ENCODE measurements at places on chromosomes 1 and 21.

DNA sequence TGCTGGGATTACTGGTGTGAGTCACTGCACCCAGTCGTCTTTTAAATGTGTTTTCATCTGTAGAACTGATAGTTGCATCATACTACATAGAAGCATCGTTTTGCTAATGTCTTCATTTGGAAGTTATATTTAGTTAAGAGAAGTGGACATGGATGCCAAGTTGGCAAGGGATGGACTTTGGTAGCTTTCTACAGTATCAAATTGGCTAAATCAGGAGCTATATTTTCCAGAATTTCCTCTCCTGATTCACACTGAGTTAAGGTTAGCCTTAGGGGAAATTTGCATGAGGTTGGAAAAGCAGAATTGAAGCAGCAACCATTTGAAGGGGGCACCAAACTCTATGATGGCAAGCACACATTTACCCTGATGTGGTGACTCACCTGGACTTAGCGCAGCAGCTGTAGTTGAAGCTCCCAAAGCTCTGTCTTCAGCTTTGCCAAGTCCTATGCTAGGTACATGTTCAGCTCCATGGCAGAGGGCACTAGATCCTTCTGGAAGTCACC lies 43.9 kb downstream of the DUSP10 start:
- no peak for DNase-seq

DNA sequence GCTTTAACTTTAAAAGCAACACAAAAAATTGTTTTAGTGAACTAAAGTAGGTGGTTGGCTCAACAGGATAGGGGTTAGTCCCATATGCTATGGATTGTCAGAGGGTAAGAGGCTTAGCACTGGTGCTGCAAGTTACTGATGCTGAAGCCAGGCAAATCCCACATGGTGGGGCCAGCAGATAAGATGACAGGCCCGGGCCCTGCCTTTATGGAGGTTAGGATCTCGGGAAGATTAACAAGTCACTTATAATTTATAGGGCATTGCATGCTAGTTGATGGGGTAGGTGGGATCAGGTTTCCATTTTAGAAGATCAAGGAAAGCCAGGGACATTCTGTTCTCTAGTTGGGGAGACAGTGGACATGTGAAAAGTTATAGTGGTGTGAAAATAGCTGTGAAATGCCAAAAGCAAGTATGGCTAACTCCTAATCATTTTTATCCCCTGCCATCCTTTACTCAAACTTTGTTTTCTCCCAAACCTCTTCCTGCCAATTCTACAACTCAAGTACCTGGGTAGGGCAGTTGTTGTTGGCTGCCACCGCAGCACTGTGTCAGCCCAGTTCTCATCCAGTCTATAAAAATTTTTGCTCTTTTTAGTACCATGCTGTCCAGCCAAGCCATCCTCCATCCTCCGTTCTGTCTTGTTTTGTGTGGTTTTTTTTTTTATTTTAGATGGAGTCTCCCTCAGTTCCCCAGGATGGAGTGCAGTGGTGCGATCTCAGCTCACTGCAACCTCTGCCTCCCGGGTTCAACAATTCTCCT lies 10.3 kb downstream of the CHAF1B start:
- DNase-seq = no peak

DNA sequence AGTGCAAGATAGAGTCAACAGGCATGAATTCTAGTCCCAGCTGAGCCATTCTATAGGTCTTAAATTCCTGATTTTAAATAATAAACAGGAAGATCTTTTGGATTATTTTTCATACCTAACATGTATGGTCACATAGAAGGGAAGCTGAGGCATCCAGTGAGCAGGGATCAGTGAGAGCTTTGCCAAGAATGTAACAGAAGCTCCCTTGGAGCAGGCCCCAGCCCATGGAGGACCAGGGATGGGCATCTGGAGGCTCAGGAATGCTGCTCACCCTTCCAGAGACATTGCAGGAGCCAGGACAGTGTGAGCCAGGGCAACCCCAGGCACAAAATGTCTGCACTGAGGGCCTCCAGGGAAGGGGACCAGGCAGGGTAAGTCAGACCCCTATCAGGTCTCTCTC lies 54.4 kb upstream of the KCND3 start:
- no peak for DNase-seq

DNA sequence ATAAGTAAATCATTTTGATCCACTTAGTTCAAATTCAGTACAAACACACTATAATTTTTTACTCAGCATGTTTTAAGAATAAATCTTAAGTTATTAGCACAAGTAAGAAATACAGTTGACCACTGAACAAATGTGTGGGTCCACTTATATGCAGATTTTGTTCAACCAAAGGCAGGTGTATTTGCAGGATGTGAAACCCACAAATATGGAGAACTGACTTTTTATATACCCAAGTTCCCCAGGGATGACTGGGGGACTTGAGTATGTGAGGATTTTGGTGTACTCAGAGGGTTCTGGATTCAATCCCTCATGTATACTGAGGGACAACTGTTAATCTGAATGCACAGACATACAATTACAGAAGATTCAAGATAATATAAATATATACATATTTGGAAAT lies 25.7 kb upstream of the ERICH3 start:
- no peak for DNase-seq

DNA sequence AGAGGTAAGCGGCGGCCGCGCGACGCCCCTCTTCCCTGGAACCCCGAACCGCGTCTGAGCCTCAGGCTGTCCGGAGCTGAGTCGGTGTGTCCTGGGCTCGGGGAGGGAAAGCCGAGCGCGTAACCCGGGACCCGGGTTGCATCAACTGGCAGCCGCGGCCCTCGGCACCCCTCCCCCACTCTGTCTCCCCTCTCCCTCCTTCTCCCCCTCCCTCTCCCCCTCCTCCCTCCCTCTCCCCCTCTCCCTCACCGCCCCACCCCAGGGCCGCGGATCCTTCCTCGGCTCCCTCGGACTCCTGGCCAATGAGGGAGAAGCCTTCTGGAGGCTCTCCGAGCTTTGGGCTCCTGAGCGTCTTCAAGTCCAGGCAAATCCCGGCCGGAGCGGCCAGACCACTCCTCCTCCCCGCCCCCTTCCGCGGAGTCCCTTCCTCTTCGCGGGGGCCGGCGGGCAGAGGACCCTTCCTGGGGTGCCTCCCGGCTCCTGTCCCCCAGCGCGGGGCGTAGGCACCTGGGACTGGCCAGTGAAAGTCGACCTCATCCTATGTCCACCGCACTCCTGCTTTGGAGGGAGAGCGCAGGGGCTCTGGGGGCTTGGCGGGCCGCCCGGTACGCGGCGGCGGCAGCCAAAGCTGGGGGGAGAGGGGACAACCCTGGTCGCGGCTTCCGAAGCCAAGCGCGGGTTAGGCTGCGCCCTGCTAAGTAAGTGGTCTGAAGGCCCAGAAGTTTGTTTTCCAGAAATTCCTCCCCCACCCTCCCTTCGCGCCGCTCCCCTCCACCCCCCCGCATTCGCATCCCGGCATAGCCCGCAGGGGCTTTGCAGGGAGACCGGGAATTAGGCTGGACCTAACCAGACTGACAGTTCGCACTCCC lies 850 bp downstream of the SESN2 start:
- DNase-seq = no peak

GRCh38 chr1:199875337-199875736 lies 152.2 kb upstream of the NR5A2 start:
- no peak for DNase-seq

DNA sequence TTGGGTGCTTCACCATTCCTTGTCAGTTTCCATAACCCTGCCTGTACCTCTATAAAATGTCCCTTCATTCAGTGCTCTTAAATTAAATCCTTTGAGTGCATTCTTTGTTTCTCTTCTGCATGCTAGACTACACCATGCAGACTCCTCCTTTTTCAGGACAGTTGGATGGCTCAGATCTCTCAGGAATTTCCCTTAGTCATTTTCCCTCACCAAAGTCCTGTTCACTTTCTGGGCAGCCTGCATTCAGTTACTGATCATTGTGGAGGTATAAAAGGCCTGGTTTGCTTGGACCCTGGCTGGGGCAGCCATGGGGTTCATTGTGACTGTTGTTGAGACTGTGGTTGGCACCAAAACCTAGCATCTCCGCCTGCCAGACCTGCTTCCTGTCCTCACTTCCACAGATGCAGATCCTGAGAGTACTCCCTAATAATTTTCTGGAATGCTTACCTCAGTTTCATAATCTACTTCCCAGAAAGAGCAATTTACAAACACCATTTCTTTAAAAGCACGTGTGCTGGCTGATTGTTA lies 88.4 kb downstream of the PDE4B start:
- DNase-seq = no peak

GRCh38 chr1:37267111-37267835 lies 207.1 kb upstream of the ZC3H12A start:
- DNase-seq = no peak

DNA sequence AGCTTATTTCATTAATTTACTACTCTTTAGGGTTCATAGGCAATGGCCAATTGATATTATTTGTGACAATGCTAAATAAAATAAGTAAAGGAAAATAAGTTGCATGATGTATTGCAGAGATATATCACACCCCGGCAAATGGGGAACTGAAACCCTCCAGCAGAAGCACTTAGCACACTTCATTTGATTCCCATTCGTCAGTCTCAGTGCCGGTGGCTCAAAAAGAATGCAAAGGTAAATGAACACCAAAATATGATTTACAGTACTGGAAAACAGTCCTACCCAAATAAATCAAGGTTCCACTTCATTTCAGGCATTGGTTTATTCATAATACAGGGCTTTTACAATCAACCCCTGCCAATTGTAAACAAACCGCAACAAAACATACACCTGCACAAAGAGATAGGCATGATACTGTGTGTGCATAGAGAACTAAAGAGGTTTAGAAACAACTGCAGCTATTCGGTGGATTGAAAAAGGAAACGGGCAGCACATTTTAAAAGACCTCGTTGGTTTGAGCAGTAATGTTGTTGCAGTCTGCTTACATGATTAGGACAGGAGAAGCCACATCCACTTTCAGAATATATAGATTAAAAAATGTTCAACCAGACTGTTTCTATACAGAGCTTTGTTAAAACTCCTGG lies 1019.2 kb downstream of the TTLL7 start:
- DNase-seq = peak; percentile 81

- DNase-seq = no peak
These were observed 56.4 kb downstream of the EDN2 start for GRCh38 chr1:41427916-41428737.

- no peak for DNase-seq
These were observed 95.9 kb downstream of the GLUL start for GRCh38 chr1:182295697-182296096.

DNA sequence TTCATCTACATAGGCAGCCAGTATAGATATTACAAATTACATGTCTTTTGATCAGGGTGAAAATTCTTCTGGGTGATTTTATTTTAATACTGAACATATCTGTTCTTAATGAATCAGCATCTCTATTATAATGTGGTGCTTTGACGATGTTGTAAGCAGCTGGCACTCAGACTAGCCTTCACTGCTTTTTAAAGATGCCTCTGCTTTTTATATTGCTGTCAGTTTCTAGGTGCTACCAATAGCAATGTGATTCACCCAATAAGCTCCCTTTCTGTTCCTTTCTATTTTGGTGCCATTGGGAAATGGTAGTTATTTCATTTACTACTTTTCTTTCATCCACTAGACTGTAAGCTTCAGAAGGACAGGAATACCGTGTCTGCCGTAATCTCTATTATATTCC lies 11.1 kb upstream of the ANGPTL1 start:
- no peak for DNase-seq

GRCh38 chr1:68930101-68930500 lies 433.2 kb upstream of the DEPDC1 start:
- DNase-seq = no peak

DNA sequence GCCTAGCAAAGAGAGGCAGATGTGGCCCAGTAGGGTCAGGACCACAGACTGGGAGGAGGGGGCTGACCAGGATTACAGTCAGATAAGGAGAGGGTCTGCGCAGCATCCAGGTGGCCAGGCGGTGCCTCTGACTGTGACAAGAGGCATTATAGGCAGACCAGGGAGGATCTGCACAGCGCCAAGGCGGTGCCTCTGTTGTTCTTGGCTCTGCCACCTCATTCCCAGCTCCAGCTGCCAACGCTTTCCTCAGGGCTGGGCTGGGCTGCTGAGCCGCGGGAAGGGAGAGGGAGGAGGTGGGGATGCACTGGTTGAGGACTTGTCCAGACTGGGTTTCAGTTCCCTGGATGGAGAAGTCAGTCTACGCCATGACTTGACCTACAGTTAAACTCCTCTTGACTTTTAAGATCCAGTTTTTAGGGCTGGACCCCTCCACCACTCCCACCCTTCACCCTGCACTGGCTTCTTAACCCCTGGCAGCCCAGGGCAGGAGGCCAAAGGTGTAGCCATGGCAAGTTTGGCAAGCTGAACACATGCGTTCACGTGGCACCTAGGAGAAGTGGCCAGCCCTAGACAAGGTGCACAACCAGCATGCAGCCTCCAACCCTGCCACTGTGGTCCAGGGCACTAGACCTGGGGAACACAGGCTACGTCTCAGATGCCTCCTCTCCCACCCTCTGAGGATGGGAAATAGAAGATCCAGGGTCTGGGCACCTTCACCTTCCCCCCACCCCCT lies 4.5 kb upstream of the CRABP2 start:
- peak; percentile 58 for DNase-seq

- DNase-seq = no peak
These were observed 412.4 kb upstream of the CAMK1G start for GRCh38 chr1:209171151-209171550.

DNA sequence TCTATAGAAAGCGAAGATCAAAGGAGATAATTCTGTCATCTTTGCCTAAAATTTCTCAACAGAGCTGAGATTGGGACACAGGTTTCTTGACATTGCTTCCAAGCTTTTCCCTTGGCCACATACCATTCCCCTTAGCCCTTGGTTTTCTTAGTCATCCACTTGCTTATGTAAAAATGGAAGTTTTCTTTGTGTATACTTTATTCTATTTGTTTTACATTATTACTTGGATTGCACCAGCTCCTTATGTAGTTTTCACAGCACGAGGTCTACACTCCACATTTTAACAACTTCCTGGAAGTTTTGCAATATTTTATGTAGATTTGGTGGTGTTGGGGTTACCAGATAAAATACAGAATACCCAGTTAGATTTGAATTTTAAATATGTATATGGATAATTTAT lies 129.8 kb downstream of the PLA2G4A start:
- DNase-seq = no peak

DNA sequence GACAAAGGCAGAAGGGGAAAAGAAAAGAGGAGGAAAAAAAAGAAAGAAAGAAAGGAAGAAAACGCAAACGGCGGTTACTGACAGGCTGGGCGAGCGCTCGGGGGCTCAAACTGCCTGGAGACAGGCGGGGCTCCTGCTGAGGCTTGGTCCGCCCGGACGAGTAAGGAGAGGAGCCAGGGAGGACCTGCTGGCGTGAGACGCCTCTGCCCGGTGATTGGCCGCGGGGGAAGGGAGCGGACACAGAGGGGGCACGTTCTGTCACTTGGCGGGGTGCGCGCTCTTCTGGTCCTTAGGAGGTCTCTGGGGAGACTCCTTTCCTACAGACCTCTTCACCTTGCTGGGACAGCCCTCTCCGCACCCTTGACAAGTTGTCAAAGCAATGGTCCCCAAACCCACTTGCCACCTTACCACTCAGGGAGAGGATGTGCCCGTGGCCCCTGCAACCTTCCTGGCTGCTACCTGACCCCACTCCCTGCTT lies 791 bp upstream of the PIK3R3 start:
- peak; percentile 96 for DNase-seq

DNA sequence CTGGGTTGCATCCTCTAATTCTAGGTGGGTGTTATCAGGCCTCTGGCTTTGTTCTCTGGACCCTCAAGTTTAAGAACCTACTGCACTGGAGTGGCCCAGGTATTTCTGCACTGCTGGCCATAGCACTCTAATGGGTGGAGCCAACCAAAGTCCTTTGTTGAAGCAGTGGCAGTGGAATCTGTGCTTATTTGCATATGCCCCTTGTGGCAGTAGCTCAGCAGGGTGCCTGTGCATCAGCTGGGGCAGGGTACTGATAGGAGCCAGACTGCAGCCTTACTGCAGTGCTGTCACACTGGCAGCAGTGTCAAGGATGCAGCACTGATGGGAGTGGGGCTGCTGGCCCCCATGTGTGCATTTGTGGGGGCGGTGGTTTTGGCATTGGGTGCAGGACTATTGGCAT lies 660.6 kb downstream of the LRRIQ3 start:
- no peak for DNase-seq
